Trophoblast cell (in vitro differentiated cells and primary cell): ENCODE measurements at places on chromosomes 7 and 10.

DNA sequence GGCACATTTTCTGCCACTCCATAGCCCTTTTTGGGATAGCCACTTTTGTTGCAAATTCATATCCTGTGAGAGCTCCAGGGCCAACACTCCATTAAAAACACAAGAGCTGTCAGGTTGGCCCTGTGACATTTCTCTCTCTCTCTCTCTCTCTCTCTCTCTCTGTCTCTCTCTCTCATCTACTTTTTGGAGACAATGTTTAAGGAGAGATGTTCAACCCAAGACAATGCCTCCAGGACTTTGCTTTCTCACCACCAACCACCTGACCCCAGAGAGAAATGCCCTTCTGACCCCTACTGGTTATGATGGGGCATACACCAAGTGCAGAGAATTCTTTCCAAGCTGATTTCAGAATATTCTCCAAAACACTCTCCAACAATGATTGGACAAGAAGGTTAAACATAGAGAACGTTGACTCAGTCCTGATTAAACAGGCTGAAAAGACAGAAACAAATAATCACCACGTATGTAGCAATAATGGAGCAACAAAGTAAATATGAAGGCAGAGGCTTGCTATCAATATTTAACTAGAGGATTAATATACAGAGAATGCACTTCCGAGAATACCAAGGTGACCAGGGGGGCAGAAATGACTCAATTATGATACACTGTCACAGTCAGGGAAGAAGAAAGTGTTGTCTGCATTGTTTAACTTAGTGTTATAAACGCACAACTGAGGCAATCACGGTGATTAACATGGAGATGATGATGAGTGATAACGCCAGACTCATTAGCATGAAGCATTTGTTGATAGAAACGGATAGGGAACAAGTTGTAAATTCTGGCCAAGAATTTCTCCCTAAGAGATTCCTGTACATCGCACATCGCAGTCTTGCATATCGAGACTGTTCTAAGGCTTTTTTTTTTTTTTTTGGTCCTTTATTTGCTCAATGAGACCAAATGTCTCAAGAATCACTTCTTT, 178.5 kb downstream of the NRP1 start:
- DNase-seq: peak; percentile 60
- H3K4me1 ChIP-seq: no peaks in the 10 kb centered on the region
- H3K4me3 ChIP-seq: no peak overlapping the region
- H3K27me3 ChIP-seq: no peaks in the 10 kb centered on the region

DNA sequence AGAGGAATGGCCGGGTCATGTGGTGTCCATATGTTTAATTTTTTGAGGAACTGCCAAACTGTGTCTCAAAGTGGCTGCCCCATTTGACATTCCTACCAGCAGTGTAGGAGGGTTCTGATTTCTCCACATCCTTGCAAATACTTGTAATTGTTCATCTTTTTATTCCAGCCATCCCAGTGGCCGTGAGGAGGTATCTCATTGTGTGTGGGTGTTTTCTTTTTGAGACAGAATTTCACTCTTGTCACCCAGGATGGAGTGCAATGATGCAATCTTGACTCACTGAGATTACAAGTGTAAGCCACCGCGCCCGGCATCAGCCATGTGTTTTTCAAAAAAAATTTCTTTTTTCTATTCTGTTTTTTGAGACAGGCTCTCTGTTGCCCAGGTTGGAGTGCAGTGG, 38.7 kb upstream of the DLG5 start:
- no peak overlapping the region for H3K27ac ChIP-seq
- peak; percentile 6 for DNase-seq
- no peak overlapping the region for H3K4me3 ChIP-seq
- peaks cover 2% of the 10 kb centered on the region for H3K4me1 ChIP-seq
- H3K27me3 ChIP-seq: no peaks in the 10 kb centered on the region

DNA sequence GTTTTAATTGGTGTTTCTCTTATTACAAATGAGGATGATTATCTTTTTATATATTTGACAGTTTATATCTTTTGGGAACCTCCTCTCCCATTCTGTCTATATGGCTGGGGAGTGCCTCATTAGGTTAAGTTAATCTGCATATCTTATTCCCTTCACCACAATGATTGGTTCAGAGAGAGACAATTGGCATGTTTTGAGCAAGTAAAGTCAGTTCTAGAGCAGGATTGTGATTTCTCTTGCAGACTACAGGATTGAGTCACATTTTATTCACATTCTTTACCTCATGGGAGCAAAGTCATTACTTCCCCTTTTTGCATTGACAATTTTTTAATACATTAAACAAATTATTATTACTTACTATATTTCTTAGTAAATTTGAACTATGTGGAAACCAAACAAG, 345.6 kb downstream of the MDFIC start:
- no peaks in the 10 kb centered on the region for H3K27me3 ChIP-seq
- no peak overlapping the region for H3K27ac ChIP-seq
- H3K36me3 ChIP-seq: no peaks in the 10 kb centered on the region
- H3K4me3 ChIP-seq: no peak overlapping the region

DNA sequence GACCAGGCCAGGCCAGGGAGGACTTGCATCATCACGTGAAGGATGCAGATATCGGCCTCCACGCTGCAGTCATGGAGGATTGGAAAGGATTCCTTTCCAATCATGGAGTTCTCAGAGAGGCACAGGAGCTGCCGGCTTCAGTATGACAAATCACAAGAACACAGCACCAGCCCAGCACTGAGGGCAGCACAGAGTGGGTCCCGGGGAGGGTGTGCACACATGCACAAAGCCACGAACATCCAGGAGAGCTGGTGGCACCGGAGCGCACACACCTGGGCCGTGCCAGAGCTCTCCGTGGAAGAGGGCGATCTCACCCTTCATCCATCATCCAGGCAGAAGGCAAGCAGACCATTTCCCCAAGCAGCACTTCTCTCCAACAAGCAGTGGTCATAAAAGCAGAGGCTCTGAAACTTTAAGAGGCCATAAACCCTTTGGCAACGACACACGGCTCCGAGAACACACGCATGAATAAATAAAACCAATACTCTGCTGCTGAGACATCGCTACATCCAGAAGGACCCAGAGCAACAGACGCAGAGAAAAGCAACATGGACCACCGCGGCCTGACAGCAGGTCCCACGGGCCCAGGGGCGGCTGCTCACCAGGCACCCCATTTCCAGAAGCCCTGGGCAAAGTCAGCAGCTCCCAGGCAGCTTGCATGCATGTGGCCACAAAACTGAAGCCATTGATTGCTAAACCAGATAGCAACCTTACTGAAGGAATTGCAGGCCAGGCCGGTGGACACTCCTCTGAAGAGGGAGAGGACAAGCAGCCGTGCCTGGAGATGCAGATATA, 180.8 kb downstream of the USP6NL start:
- no peak for DNase-seq
- no peak overlapping the region for H3K27ac ChIP-seq

GRCh38 chr7:148535217-148535616, 55.3 kb upstream of the C7orf33 start:
- H3K27ac ChIP-seq: no peak overlapping the region
- no peak overlapping the region for H3K4me3 ChIP-seq
- H3K36me3 ChIP-seq: no peaks in the 10 kb centered on the region
- DNase-seq: peak; percentile 55

DNA sequence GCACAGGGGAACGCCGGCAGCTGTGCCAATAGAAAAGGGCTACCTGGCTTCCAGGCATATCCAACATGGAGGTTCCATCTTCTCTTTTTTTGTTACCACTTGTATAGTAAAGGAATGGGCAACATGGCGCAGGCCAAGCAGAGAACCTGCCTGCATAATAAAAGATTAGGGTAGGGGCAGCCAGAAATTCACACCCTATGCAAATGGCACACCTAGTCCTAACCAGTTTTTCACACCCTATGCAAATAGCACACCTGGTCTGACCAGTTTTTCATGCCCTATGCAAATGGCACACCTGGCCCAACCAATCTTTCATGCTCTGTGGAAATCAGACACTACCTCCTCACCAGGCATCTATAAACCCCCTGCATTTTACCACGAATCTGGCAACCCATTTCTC, 369.5 kb downstream of the IPMK start:
- H3K36me3 ChIP-seq: no peaks in the 10 kb centered on the region
- no peak overlapping the region for H3K4me3 ChIP-seq
- H3K27ac ChIP-seq: no peak overlapping the region
- H3K4me1 ChIP-seq: peaks cover 5% of the 10 kb centered on the region

GRCh38 chr10:116056445-116057293, 216.3 kb downstream of the GFRA1 start:
- no peak overlapping the region for H3K27ac ChIP-seq
- H3K27me3 ChIP-seq: no peaks in the 10 kb centered on the region
- no peak for DNase-seq
- no peaks in the 10 kb centered on the region for H3K4me1 ChIP-seq
- no peaks in the 10 kb centered on the region for H3K36me3 ChIP-seq

GRCh38 chr10:5618042-5618441, 48.4 kb downstream of the ASB13 start:
- H3K27ac ChIP-seq: no peak overlapping the region
- H3K27me3 ChIP-seq: no peaks in the 10 kb centered on the region
- peaks cover 25% of the 10 kb centered on the region for H3K4me1 ChIP-seq
- H3K36me3 ChIP-seq: no peaks in the 10 kb centered on the region
- peak; percentile 68 for DNase-seq
- H3K4me3 ChIP-seq: no peak overlapping the region

GRCh38 chr7:117552660-117553059, 72.8 kb downstream of the CFTR start:
- DNase-seq: no peak
- H3K27me3 ChIP-seq: no peaks in the 10 kb centered on the region
- no peak overlapping the region for H3K27ac ChIP-seq
- H3K36me3 ChIP-seq: no peaks in the 10 kb centered on the region

DNA sequence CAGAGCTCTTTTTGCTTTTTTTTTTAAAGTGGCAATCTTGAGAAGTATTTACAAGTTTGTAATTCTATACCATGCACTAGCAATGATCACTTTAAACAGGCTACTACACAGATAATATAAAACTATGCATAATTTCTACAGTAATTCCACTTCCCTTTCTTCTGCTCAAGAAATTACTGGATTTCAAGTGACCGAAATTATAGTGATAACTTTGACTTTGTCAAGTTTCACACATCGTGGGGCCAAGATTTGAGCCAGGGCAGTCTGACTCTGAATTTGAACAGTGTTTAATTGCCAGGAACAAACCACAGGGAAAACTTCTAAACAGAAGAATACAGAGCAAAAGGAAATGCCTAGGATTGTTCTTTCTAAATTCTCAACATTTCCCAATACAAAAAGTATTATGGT, 288.3 kb upstream of the MKLN1 start:
- no peak for DNase-seq
- no peaks in the 10 kb centered on the region for H3K36me3 ChIP-seq
- H3K4me1 ChIP-seq: no peaks in the 10 kb centered on the region
- H3K4me3 ChIP-seq: no peak overlapping the region
- no peaks in the 10 kb centered on the region for H3K27me3 ChIP-seq
- H3K27ac ChIP-seq: no peak overlapping the region

DNA sequence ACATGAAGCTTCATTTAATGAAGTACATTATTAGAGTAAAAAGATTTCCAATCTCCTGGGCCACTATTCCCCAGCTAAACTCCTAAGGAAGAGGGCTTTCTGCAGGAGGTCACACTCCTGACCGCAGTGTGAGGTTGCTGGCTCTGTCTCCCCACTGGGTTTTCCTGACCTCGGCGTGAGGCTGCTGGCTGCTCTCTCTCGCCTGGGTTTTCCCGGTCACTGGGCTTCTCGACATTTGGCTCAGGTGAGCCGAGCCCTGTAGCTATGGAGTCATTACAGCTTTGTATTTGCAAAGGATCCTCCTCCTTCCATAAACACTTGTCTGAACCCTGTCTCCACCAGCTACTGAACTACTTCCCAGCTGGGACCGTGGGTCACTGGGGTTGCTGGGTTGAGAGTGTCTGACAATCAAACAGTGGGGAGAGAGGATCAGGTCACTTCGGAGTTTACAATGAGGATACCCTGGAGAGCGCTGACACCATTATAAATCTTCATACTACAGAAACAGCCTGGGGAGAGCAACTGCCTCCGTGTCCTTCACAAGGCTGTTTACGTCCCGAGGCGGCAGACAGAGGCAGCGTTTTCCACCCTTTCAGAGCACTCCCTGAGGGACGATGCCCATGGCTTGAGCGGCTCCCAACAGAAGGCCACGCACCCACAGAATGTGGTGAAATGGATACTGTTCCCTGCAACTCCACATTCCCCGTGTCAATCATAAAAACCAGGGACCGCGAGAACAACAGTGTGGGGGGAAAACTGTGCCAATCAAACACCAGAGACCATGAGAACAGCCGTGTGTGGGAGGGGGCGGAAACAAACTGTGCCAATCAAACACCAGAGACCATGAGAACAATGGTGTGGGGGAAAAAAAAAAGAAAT, 226.2 kb downstream of the ZMYND11 start:
- no peaks in the 10 kb centered on the region for H3K4me1 ChIP-seq
- no peak for DNase-seq
- H3K36me3 ChIP-seq: peaks cover 56% of the 10 kb centered on the region

DNA sequence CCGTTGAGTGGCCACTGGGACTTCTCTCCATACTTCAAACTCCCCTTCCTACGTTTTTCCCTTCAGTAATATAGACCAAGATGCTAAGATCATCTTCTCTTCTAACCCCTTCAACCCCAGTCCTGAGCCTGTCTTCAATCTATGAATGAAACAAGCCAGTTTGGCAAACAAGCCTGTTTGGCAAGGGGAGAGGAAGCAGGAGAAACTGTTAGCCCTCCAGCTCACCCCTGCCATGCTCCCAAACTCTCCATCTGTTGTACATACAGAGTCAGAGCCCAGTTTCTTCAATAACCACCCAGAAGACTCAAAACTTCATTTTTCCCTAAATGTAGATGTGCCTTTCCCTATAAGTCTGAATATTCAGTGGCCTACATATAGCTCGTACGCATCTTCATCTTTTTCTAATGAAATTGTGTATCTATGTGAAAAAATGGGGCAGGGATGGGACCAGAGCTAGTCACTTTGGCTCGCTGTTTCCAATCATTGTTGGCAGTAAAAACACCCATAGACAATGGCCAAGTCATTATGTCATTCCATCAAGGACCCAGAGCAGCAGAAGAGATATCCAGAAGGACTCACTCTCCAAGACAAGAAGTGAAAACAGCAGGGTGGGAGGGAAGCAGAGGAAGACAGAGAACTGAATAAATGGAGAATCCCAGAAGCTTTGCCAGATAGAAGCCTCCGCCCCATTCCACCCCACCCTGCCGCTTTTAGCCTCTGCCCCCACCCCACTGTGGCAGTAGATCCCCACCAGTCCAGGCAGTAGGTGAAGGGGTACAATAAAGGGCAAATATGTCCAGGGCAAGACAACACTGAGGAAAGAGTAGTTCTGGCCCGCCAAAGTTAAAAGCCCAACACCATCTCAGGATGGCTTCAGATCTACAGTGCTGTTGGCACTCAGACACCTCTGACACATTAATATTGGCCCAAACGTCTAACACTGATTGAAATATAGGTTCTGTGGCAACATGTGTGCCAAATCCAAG, 87.3 kb downstream of the DOCK4 start:
- H3K4me3 ChIP-seq: no peak overlapping the region
- H3K36me3 ChIP-seq: no peaks in the 10 kb centered on the region
- H3K27ac ChIP-seq: no peak overlapping the region
- no peaks in the 10 kb centered on the region for H3K4me1 ChIP-seq
- DNase-seq: no peak

DNA sequence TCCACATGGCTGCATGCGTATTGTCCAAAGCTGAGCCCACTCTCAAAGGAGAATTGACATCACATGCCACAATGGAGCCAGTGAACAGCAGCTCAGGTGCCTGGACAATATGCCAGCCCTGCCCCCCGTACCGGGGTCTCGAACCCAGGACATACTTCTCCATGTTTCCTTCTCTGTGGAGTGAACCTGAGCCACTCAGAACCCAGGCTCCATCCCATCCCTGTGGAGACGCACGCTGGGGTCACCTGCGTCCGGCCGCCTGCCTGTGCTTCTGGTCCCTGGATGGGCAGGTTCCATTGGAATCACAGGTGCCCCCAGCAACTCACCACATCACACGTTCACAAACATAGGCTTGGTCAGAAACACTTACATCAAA, 229.8 kb downstream of the DNAJB6 start:
- H3K27ac ChIP-seq: no peak overlapping the region
- no peaks in the 10 kb centered on the region for H3K27me3 ChIP-seq
- no peaks in the 10 kb centered on the region for H3K4me1 ChIP-seq
- no peak for DNase-seq
- H3K4me3 ChIP-seq: no peak overlapping the region
